BE2C (cell line): ENCODE measurements at places on chromosomes 12 and 14.

DNA sequence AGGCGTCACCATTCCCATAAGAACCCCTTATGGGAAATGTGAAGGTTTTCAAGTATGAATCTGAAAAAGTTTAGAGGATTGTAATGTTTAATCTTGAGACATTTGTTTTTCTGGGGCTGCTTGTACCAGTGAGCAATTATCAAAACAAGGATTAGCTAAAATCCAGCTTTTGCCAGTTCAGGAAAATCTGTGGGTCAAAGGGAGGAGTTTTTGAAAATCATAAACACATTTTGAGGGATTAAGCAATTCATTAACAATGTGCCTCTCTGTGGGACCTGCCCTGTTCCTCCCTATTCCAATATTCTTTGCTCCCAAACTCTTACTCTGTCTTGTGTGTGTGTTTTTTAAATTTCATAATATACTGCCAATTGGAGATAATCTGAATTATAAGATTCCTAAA lies 11.7 kb upstream of the DAAM1 start:
- no peak for DNase-seq

GRCh38 chr12:103879878-103880277 lies 38.8 kb upstream of the NT5DC3 start:
- no peak for DNase-seq

- no peak for DNase-seq
Observed at GRCh38 chr12:107514887-107515445, 170.6 kb upstream of the PWP1 start.

DNA sequence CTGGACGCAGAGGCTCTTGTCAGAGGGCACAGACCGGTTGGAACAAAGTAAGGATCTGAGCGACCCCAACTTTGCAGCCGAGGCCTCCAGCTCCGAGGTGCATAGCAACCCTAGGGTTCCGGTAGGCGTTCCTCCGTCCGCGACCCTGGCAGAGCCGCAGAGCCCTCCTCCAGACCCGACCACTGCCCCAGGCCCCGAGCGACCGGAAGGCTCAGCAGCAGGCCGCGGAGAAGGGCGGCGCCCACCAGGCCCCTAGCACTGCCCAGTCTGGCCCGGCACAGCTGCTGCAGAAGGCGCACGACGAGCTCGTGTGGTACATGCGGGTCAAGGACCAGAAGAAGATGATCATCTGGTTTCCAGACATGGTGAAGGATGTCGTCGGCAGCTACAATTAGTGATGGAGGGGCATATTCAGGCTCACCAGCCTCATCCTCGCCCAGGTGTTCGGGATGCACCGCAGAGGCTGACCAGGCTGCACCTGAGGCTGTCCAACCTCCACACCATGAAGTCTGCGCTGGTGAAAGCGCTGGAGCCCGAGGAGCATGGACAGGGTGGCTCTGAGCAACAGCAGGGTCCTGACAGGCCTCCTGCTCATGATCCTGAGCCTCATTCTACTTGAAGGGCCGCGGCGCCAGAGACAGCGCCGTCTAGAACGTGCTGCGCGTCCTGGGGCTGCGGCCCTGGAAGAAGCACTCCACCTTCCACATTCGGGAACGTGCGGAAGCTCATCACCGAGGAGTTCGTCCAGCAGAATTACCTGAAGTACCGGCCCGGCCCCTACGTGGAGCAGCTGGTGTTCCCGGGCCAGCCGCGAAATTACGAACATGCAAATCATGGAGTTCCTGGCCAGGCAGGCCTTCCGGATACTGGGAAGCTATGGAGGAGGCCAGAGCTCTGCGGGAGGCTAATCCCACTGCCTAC lies 24.5 kb downstream of the CAPS2 start:
- DNase-seq = no peak

- DNase-seq = no peak
Observed at GRCh38 chr12:76460807-76461206, 98.8 kb downstream of the OSBPL8 start.

GRCh38 chr14:52878469-52878868 lies 72.4 kb downstream of the FERMT2 start:
- no peak for DNase-seq

- no peak for DNase-seq
Observed at GRCh38 chr12:76259106-76259505, 89.1 kb downstream of the BBS10 start.

GRCh38 chr12:21453312-21453852 lies 15.9 kb downstream of the PYROXD1 start:
- DNase-seq = no peak

DNA sequence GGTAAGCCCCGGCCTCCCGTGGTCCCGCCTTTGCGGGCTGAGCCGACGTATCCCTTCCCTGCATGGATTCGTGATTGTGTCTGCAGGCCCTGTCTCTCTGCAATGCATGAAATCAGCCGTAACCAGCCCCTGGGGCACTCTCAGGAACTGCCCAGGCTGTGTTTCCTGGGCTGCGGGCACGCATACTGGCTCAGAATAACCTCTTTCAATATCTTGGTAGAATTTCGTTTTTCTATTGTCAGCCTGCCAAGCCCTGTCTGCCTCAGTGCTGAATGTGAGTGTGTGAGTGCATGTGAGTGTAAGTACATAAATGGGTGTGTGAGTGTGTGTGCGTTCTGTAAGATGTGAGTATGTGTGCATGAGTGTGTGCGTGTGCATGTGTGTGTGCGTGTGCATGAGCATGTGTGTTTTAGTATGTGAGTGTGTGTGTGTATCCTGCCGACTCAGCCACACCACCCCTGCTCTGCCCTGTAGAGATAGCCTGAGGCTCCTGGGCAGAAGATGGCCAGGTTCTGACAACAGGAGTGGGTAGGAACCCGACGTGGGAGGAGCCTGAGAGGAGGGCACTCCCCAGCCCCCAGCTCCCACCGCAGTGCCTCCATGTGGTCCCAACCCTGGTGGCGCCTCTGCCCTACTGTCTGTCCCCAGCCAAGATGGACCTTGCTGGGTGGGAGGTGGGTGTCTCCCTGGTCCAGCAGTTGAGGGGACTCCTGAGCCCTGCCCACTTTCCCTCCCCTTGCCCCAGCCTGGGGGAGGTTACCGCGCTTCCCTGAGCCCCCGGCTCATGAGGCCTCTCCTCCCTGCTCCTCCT lies 268.8 kb downstream of the ADGRD1 start:
- peak; percentile 70 for DNase-seq

- peak; percentile 36 for DNase-seq
Observed at GRCh38 chr12:79737875-79738718, 47.3 kb upstream of the PAWR start.

DNA sequence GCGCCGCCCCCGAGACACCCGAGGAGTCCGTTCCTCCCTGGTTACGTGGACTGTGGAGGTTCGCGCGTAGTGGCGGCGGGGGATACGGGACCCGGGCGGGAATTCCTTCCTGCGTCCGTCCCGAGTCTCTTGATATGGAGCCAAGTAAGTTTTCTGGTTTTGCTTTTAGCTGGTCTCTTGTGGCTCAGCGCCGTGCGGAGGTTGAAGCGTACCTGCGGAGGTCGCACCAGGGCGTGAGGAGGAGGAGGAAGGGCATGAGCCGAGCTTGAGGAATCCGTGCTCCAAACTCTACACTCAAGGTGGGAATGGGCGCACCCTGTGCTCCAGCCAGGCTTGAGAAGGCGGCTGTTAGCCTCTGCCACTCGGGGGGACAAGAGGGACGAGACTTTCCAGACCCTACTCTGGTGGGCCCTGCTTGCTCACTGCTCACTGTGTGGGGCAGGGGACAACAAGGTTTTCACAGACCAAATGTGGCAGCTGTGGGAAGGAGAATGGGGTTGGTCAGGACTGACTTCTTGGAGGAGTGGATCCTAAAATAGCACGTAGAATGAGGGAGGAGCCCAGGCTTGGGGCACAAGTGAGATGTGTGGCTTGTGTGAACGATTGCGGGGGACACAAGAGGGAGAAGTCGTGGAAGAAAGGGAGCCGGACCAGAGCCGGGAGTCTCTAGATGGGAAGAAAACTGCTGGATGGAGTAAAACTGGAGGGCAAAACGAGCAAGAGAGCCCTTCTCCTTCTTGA lies 577 bp downstream of the ATG101 start:
- no peak for DNase-seq

DNA sequence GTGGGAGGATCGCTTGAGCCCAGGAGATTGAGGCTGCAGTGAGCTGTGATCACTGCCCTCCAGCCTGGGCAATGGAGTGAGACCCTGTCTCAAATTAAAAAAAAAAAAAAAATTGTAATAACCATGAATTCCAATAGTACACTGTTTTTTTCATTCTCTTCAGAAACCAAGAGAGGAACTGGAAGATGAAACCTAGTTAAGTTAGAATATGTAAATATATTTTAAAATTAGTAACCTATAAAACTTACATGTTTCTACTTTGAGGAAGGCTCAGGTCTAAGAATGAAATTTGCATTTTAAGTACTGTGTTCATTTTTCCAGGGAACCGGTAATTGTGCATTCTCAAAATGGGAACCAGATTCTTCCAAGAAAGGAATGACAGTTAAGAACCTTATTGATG lies 18.8 kb downstream of the KNTC1 start:
- no peak for DNase-seq

- no peak for DNase-seq
Observed at GRCh38 chr12:10779103-10779502, 23.3 kb downstream of the TAS2R7 start.

DNA sequence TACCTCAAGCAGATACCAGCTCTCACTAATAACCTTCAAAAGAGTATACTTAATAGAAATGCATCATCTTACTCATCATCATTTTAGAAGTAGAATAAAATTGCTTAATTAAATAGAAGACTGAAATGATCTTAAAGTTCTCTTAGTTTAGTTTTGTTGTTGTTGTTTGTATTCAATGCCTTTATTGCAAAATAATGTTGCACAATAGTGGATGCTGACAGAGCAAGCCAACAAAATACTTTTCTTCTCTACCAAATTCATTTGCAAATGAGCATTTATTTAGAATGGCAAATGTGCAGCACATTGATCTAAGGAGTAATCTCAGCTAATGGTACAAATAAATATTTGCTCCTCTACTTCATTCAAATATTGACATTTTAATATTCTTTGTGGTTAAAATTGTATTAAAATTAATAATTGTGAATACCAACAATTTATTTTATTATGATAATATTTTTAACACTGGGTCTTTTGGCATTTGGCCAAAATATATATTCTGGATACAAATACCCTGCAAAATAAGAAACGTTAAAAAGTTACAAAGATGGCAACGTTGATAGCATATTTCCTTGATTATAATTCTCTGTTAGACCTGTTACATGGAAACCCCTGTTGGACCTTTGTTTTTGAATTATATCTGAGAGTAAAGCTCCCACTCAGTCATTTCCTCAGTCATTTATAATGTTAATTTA lies 496.1 kb downstream of the RERGL start:
- no peak for DNase-seq

- no peak for DNase-seq
Observed at GRCh38 chr12:93135286-93136239, 206.5 kb upstream of the EEA1 start.

DNA sequence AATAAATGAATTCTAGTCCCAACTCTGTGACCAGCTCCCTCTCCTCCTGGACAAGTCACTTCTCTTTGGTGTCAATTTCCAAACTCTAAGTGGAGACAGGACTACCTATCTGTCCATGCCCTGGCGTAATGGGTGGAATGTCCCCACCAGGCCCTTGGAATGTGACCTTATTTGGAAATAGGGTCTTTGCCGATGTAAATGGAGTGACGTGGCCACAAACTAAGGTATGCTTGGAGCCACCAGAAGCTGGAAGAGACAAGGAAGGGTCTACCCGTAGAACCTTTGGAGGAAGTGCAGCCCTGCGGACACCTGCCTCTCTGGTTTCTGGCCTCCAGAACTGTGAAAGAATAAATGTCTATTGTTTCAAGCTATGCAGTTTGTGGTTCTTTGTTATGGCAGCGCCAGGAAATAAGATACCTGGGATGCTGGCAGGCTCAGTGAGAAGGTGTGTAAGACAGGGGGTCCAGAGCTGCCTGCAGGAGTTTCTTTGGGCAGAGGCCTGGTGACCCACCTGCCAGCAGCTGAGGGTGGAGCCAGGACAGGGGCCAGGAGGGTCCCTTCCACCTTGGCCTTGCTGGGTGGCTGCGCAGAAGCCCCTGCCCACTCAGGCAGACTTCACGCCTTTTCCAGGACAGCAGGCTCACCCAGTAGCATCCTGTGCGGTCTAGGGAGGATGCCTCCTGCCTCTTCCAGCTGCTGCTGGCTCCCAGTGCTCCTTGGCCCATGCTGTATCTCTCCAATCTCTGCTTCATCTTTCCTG lies 45.8 kb downstream of the ARL6IP4 start:
- DNase-seq = no peak

DNA sequence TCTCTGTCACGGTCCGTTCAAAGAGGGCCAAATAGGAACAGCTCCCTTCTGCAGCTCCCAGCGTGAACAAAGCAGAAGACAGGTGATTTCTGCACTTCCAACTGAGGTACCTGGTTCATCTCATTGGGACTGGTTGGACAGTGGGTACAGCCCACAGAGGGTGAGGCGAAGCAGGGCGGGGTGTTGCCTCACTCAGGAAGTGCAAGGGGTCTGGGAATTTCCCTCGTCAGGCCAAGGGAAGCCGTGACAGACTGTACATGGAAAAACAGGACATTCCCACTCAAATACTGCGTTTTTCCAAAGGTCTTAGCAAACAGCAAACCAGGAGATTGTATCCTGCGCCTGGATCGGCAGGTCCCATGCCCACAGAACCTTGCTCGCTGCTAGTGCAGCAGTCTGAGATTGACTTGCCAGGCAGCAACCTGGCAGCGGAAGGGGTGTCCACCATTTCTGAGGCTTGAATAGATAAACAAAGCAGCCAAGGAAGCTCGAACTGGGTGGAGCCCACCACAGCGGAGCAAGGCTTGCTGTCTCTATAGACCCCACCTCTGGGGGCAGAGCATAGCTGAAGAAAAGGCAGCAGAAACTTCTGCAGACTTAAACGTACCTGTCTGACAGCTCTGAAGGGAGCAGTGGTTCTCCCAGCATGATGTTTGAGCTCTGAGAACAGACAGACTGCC lies 22.7 kb downstream of the SLC38A1 start:
- no peak for DNase-seq

DNA sequence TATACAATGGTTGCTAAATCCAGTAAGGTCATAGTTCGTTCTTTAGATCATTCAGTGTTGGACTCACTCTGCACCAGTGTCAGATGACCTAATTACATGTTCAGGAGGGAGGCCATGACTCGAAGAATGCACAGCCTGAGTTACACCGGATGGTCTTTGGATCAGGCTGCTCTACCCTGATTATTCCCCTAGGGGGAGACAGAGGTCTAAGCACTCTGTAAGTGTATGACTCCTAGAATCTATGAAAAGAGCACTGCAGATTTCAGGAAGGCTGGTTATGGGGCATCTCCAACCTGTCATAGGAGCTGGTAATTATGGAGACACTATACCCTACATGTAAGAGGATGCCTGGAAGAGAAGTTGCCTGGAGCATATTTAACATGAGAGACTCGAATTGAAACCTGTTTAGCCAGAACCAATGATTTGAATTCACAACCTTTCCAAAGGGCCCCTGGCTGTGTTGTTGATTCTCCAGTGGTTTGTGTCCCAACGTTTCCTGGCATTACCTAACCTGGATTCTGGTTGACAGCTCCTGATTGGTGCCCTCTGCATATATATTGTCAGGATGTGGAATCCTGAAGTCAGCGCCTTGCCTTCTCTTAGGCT lies at the start of gene MUCL1:
MUCL1 (plus strand) TSS at position 584 of the 606 bp plus-strand sequence. CDS start 67 bp downstream, outside the sequence.
- peak; percentile 55 for DNase-seq

- no peak for DNase-seq
Observed at GRCh38 chr12:114693059-114693531, 9.1 kb upstream of the TBX3 start.
